ENCODE measurements at places on chromosomes 12 and 14.

- no peak for DNase-seq
Observed at GRCh38 chr14:30034152-30034551, 106.5 kb upstream of the PRKD1 start.

GRCh38 chr12:48940181-48940580 lies 14.9 kb upstream of the FKBP11 start:
- no peak for DNase-seq

DNA sequence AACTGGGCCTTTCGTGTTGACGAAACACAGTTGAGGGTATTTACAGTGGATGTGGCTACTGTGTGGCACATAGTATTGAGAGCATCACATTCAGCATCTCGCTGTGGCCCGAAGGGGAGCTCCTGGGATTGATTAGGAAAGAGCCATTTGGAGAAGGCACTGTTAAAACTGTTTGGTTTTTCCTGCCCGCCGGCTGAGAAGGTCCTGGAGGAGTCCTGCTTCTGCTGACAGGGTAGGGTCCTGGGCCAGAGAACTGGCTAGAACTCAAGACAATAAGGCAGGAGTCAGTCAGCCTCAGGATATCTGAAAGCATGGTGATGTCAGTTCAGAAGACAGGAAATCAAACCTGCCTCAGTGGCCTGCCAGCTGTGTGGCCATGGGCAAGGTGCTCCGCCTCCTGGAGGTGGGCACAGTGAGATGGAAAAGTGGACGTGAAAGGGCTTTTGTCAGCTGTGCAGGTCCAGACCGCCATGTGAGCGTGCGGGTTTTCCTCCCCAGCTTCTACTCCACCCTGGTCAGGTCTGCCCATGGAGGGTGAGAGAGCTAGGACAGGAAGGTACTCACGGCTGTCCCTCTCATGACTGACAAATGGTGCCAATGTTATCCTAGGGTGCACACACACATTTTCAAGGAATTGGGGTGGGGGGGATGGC lies 92.3 kb downstream of the NTF3 start:
- DNase-seq = no peak

- DNase-seq = no peak
Observed at GRCh38 chr14:96252999-96253539, 2.9 kb upstream of the BDKRB1 start.

DNA sequence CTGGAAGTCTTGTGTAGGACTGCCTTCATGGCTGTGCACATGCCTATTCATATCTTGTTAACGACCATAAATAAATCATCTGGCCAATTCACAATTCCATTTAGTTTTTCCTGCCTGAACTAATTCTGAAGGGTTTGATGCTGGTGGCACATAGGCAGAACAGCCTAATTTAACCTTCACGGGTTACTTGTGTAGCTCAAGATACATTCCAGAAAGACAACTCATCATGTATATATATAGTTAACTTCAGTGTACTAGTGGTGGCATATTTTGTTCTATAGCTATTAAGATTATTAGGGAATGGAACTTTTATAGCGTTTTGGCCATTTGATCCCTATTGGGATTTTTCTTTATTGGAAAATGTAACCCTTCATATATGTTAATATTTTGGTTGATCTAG lies 31.4 kb downstream of the CFAP54 start:
- DNase-seq = no peak

DNA sequence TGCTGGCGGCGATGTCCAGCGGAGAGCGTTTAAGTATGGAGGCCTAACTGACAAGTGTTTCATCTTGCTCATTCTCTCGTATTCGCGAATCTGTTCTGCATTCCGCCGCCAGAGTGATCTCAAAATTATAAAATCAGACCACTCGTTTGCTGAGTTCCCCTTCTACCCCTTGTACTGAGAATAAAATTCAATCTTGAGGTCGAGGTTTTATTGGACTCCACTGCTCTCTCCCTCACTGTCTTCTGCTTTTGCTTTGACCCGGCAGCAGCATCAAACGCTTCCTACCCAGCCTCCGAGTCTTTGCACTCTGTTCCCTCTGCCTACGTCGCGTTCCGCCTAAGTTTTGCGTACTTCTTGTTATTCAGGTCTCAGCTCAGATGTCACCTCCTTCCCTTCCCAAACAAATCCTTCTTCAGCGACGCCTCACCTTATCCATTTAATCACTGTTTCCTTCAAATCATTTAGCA lies 462 bp downstream of the KNTC1 start:
- peak; percentile 35 for DNase-seq

GRCh38 chr12:9933958-9934357 lies 1.8 kb upstream of the CLEC2A start:
- no peak for DNase-seq

Measured in activated naive CD4-positive, alpha-beta T cell treated with Interleukin-2 at 50 U/mL for 16 hours (primary cell).